SK-N-SH (cell line): ENCODE measurements at places on chromosomes 5 and 9. TPM values are rescaled to one million over a fixed set of nuclear protein-coding genes. Genes with fewer than 3 reads are reported as not detected.

Gene KLF4
- polyA plus RNA-seq, result 5.3 and 7.2 TPM in 2 replicates

GRCh38 chr9:137987244-137988030, 109.9 kb downstream of the CACNA1B start:
- no peak overlapping the region for H3K27ac ChIP-seq
- H3K4me3 ChIP-seq, result no peak overlapping the region
- no peaks in the 10 kb centered on the region for H3K36me3 ChIP-seq
- no peaks in the 10 kb centered on the region for H3K4me1 ChIP-seq

- peak overlapping the region; percentile 91 for H3K27ac ChIP-seq
- peaks cover 12% of the 10 kb centered on the region for H3K4me1 ChIP-seq
- H3K4me3 ChIP-seq, result peak overlapping the region; percentile 90
- no peaks in the 10 kb centered on the region for H3K27me3 ChIP-seq
These were observed 577 bp downstream of the TUT7 start for GRCh38 chr9:86353655-86354010.

GRCh38 chr9:131180454-131180853, 55.1 kb downstream of the NUP214 start:
- no peak for DNase-seq
- H3K4me1 ChIP-seq, result no peaks in the 10 kb centered on the region
- H3K27ac ChIP-seq, result peak overlapping the region; percentile 36; the same call in 1 of the 2 replicates
- no peaks in the 10 kb centered on the region for H3K27me3 ChIP-seq
- H3K36me3 ChIP-seq, result peaks cover 49% of the 10 kb centered on the region
